AG04449 (cell line): ENCODE measurements at places on chromosomes 11 and 22.

- DNase-seq: no peak
Observed at GRCh38 chr11:112961146-112961668, at the start of gene NCAM1. Gene NCAM1, plus strand, starts transcription at chr11:112961420.

DNA sequence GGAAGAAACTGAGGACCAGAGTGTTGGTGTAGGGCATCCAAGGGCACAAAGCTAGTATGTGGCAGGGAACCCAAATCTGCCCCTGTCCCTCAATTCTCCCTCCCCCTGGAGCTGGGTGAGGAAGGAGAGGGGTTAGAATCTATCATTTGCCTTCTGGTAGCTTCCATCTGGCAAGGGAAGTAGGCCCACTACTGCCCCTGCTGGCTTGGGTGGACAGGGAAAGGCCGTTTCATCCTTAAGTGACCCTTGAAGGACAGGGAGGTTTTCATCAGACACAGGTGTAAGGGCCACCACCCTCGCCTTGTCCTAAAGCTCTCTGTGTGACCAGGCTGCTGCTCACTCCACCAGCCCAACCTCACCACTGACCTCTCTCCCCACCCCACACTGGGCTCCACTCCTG, 22.1 kb downstream of the NECTIN1 start:
- DNase-seq: no peak

DNA sequence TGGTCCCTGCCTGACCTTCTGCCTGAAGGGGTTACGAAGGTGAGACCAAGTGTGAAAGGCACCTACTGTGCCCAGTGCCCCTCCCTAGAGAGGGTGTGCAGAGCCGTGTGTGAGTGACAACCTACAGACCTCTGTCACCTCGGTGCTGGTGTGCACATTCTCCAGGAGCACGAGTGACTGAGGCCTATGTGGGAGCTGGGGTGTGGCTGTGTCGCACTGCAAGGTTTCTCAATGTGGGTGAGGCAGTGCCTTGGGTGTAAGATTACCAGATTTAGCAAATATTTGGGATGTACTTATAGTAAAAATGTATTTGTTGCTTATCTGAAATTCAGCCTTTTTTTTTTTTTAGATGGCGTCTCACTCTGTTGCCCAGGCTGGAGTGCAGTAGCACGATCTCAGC, 5.6 kb downstream of the STARD10 start:
- DNase-seq: no peak

DNA sequence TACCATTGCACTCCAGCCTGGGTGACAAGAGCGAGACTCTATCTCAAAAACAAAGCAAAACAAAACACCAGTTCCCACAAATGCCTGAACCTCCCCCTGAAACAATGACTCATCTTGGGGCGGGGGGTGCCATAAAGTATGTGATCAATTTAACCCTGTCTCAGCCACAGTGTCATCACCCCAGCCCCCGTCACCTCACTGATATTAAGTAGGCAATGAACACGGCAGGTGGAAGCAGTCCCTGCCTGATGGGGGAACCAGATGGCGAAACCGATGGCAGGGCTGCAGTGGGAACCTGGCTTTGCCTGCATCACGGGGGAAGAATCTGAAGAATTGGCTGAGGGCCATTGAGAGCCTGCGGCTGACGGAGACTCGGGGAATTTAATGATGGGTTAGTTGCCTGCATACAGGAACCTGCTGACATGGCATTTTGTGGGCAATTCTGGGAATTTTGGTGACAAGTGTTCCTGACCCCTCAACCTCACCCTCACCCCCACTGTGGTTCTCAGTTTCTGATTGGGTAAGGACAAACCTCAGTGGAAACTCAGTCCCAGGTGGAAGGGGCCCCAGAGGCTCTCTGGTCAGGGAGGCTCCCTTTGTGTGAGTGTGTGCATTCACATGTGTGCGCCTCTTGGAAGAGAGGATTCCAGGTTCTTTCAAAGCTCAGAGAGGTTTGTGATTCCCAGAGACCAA, 39.1 kb upstream of the SHISAL1 start:
- peak; percentile 50 for DNase-seq

- no peak for DNase-seq
Observed at GRCh38 chr11:9973921-9974320, 310.0 kb downstream of the SWAP70 start.

DNA sequence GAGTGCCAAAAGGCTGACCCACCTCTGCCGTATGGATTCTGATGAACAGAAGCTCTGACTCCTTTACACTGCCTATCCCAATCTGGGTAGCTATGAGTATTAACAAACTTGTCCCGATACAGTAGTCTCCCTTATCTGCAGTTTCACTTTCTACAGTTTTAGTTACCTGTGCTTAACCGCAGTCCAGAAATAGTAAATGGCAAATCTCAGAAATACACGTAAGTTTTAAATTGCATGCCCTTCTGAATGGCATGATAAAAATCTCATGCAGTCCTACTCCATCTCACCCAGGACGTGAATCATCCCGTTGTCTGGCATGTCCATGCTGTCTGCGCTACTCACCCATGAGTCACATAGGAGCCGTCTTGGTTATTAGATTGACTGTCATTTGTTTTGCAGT, 68.8 kb downstream of the SNX19 start:
- DNase-seq: peak; percentile 73

- DNase-seq: no peak
Observed at GRCh38 chr22:50261615-50262459, at the start of gene MAPK12. Gene MAPK12, minus strand, starts transcription at chr22:50261683. Its CDS starts 174 bp downstream, at chr22:50261509.

DNA sequence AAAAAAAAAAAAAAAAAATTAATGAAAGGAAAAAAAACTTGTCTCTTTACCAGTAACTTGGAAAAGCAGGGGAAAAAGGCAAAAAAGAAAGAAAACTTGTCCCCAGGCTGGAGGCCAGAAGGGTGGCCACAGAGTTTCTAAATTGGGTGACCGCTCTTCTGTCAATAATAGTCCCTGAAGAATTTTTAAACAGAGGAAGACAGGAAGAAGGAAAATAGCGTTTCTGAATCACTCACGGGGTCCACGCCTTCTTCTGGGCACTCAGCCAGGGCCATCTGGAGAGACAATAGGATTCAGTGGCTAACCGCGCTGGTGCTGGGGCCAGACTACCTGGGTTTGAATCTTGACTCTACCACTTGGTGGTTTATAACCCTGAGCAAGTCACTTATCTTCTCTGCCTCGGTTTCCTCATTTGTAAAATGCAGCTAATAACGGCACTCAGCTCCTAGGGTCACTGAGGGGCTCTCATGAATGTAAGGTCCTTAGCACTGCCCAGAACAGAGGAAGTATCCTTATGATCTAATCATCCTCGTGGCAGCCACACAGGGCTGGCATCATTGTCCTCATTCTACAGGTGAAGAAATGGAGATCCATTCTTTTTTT, 7.0 kb downstream of the C11orf86 start:
- DNase-seq: no peak

DNA sequence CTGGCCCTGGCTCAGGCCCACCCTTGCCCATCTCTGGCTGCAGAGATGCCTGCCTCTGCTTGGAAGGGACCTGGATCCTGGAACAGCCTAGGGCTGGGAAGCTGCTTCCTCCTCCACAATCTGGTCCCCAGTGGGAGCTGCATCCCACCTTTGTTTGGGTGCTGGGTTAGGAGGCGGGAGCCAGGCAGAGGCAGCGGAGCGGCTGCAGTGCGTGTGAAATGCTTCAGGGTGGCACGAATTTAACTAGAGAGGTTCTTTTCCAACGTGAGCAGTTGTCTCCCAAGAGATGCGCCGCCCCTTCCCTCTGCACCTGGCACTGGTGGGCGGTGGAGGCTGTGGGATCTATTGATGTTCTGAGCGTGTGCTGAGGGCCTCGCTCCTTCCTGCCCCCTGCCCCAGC, 31.6 kb downstream of the BRSK2 start:
- no peak for DNase-seq

DNA sequence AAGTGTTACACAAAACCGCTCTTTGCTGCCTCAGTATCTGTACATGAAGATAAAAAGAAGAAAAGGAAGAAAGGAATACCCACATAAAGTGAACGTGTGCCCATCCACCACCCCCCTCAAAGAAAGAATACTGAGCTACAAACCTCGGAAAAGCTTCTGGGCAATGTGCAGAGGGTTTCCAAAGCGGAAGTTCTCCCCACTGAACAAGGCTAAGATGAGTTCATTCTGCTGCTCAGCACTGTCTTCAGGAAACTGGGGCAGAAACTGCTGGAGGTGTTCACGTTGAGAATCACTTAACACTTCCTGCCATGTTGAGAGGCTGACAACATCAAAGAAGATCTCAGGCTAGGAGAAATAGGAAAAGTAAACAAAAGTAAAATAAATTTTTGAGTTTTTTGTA, 6.9 kb downstream of the NFRKB start:
- no peak for DNase-seq

GRCh38 chr11:2587132-2587930, 112.5 kb downstream of the KCNQ1OT1 start:
- DNase-seq: no peak

- DNase-seq: no peak
Observed at GRCh38 chr11:116224154-116224888, 548.5 kb downstream of the BUD13 start.

GRCh38 chr22:50229370-50229769, 15.5 kb downstream of the TUBGCP6 start:
- no peak for DNase-seq

DNA sequence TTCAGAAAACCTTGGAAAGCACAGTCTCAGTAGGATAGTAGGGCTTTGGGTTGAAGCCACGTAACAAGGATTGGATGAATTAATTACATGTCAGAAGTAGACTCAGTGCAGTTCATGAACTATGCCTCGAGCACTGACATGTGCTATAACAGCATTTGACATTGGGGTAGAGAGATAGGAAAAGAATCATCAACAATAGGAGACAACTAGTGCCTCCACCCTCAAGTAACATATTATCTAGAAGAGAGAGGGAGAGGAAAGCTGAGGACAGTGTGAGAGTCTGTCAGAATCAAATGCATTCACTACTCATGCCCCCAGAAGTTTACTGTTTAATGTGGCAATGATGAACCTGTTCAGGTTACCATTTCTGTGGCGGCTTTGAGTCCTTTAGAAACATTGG, 26.4 kb downstream of the MMP13 start:
- DNase-seq: no peak

DNA sequence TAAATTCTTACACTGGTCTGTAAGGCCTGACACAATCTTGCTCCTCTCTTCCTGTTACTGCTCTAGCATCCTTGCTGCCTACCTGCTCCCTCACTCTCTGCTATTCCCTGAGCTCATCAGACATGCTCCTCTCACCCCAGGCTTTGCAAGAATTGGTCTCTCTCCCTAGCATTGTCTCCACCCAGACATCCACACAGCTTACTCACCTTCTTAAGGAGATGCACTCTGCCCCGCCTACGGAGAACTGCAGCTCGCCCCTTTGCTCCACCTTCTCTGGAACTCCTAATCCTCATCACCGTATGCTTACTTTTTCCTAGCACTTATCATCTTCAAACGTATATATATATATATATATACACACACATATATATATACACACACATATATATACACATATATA, 23.3 kb upstream of the TMPRSS5 start:
- DNase-seq: no peak

DNA sequence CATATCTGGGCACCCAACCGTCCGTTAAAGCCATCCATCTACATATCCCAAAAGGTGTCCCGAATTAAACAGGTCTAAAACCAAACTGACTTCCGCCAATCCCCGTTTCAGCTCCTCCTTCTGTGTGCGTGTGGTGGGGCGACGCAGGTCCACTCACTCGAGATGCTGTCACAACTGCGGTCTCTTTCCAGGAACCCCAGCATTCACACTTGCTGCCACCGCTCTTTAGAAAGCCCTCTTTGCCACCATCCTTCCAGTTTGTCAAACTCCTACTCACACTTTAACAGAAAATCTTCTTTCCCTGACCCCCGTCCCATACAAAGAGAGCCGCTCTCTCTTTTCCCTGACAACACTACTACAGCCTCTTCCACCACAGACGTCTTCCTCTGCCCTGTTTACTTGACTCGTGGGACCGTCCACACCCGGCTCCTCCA, 467 bp downstream of the ESS2 start:
- no peak for DNase-seq
